CD14-positive monocyte (primary cell): ENCODE measurements at places on chromosomes 3 and 15. TPM values are rescaled to one million over a fixed set of nuclear protein-coding genes. Genes with fewer than 3 reads are reported as not detected.

DNA sequence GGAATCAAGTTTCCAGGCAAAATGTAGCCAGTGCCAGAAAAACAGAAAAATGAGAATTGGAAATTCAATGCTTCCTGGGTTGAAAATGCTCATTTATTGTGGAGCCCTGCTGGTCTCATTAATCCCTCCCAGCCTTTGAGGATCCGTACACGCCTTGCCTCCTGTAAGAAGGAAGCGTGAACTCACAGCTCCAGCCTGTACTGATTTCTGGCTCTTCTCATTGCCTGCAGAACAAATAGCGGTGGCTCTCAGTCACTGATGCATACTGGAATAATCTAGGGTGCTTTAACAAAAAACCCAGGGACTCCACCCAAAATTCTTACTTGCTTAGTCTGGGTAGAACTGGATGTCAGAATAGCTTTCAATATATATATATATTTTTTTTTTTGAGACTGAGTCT lies 29.3 kb upstream of the SLC24A5 start:
- no peak overlapping the region for H3K4me3 ChIP-seq
- DNase-seq, result no peak
- H3K4me1 ChIP-seq, result no peaks in the 10 kb centered on the region
- no peak overlapping the region for H3K27ac ChIP-seq
- peaks cover 3% of the 10 kb centered on the region for H3K27me3 ChIP-seq

DNA sequence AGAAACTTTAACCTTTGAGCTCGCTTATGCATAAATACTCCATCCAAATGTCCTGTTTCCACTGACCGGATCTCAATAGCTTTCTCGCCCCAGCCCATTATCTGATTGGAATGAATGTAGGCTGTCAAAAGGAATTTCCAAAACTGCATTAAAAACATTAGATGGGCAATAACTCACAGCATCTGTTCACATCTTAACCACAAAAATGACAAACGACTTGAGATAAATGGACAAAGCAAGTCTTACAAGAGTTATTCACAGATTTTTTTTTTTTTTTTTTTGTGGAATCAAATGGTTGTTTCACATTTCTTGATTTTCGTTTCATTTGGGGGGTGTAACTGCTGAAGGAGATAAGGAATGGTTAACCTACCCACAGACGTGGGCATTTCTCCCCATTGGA lies 39.7 kb upstream of the SLC2A2 start:
- DNase-seq, result no peak
- H3K36me3 ChIP-seq, result no peaks in the 10 kb centered on the region
- H3K4me3 ChIP-seq, result no peak overlapping the region
- H3K27me3 ChIP-seq, result no peaks in the 10 kb centered on the region

GRCh38 chr15:67744331-67745072 lies 80.8 kb upstream of the SKOR1 start:
- H3K27ac ChIP-seq, result peak overlapping the region; percentile 81
- peaks cover 7% of the 10 kb centered on the region for H3K36me3 ChIP-seq
- no peak overlapping the region for H3K4me3 ChIP-seq
- peak; percentile 14 for DNase-seq

CAMP gene
- polyA plus RNA-seq, result 5.1 TPM

ANKRD34C gene
- not detected in 2 replicates for polyA plus RNA-seq

TRH gene
- not detected for polyA plus RNA-seq

GRCh38 chr3:46998121-46998851 lies 18.8 kb downstream of the NBEAL2 start:
- DNase-seq, result peak; percentile 52
- no peak overlapping the region for H3K4me3 ChIP-seq
- H3K36me3 ChIP-seq, result peaks cover 100% of the 10 kb centered on the region
- H3K4me1 ChIP-seq, result no peaks in the 10 kb centered on the region

DNA sequence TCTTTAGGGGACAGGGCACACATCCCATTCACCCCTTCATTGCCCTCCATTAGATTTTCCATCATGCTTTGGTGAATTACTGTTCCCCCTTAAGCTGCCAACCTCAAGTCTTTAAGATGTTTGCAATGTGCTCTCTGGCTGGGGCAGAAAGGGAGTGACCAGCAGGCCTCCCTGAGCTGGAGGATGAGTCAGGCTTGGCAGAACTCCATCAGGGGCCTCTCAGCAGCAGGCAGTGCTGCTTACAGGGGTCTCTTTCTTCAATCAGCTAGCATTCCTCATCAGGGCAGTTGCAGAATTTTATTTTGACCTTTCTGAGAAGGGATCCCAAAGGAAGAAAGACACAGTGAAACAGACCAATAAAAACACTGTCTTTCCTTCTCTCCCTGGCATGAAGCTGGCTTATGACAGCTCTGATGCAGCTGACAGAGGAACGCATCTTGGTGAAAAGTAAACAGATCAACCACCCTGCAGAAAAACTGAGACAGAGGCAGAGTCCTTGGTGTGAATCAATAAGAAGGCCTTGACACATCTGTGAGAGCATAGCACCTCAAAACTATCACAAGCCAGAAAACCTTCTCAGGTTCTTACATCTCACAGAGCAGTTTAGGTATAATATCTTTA lies 88.7 kb upstream of the MRPL3 start:
- H3K4me3 ChIP-seq, result no peak overlapping the region
- H3K4me1 ChIP-seq, result no peaks in the 10 kb centered on the region
- no peak for DNase-seq
- H3K27me3 ChIP-seq, result no peaks in the 10 kb centered on the region

- no peak overlapping the region for H3K4me3 ChIP-seq
- H3K4me1 ChIP-seq, result peaks cover 10% of the 10 kb centered on the region
- DNase-seq, result no peak
Measured at GRCh38 chr3:37943631-37944314, 46.8 kb upstream of the VILL start.

HEG1 gene
- 3.0 and 4.2 TPM in 2 replicates for polyA plus RNA-seq

DNA sequence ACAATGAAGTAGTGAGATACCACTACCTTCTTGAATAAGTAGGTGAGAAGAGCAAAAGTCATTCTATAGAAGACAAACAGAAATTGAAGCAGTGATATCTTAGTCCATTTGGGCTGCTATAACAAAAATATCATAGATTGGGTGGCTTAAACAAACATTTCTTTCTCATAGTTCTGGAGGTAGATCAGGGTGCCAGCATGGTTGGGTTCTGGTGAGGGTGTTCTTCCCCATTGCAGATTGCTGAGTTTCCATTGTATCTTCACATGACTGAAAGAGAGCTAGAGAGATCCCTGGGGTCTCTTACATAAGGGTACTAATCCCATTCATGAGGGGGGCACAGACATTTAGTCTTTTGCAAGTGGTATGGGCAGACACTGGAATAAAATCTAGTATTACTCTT lies 32.9 kb upstream of the IFT57 start:
- DNase-seq, result no peak
- no peak overlapping the region for H3K27ac ChIP-seq
- H3K27me3 ChIP-seq, result no peaks in the 10 kb centered on the region
- H3K36me3 ChIP-seq, result no peaks in the 10 kb centered on the region
- H3K4me3 ChIP-seq, result no peak overlapping the region

GRCh38 chr3:16715281-16715680 lies 110.1 kb upstream of the DAZL start:
- H3K4me3 ChIP-seq, result no peak overlapping the region
- H3K27ac ChIP-seq, result no peak overlapping the region
- H3K36me3 ChIP-seq, result no peaks in the 10 kb centered on the region
- DNase-seq, result no peak
- no peaks in the 10 kb centered on the region for H3K4me1 ChIP-seq

DNA sequence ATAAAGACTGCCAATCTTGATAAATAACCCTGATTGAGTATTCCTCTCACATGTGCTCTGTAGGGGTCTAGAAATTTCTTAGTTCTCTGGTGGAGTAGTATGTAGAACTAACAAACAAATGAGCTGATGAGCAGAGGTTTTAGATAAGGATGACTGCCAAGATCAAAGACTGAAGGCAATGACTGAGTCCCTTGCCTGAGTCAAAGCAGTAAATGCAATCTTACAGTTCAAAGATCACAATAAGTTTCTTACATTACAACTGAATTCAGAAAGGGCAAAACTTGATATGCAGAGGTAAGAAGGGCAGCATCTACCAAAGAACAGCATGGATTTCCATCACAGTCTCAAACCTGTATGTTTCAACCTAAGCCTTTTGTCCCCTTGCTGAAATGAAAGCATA lies 172.2 kb upstream of the POU1F1 start:
- H3K4me1 ChIP-seq, result no peaks in the 10 kb centered on the region
- H3K27me3 ChIP-seq, result no peaks in the 10 kb centered on the region
- H3K27ac ChIP-seq, result no peak overlapping the region
- H3K36me3 ChIP-seq, result no peaks in the 10 kb centered on the region
- no peak overlapping the region for H3K4me3 ChIP-seq
- DNase-seq, result no peak

CCR1 gene
- polyA plus RNA-seq, result 233 TPM

GRCh38 chr3:130948001-130948773 lies 54.3 kb downstream of the ATP2C1 start:
- DNase-seq, result no peak
- no peak overlapping the region for H3K4me3 ChIP-seq
- H3K36me3 ChIP-seq, result peaks cover 32% of the 10 kb centered on the region
- no peaks in the 10 kb centered on the region for H3K27me3 ChIP-seq
- H3K4me1 ChIP-seq, result no peaks in the 10 kb centered on the region
- H3K27ac ChIP-seq, result no peak overlapping the region

CCDC33 gene
- not detected for polyA plus RNA-seq

SCG3 gene
- polyA plus RNA-seq, result not detected

- peaks cover 68% of the 10 kb centered on the region for H3K36me3 ChIP-seq
- peak; percentile 67 for DNase-seq
- peak overlapping the region; percentile 68 for H3K27ac ChIP-seq
- H3K27me3 ChIP-seq, result no peaks in the 10 kb centered on the region
- peaks cover 33% of the 10 kb centered on the region for H3K4me1 ChIP-seq
Measured at GRCh38 chr15:63544258-63545026, 40.0 kb downstream of the USP3 start.

NEO1 gene
- polyA plus RNA-seq, result not detected

- no peaks in the 10 kb centered on the region for H3K4me1 ChIP-seq
- no peak overlapping the region for H3K4me3 ChIP-seq
- no peak for DNase-seq
Measured at GRCh38 chr3:99016452-99016851, 115.0 kb upstream of the DCBLD2 start.

CPLX3 gene
- not detected for polyA plus RNA-seq

RBP2 gene
- not detected in 2 replicates for polyA plus RNA-seq

DNA sequence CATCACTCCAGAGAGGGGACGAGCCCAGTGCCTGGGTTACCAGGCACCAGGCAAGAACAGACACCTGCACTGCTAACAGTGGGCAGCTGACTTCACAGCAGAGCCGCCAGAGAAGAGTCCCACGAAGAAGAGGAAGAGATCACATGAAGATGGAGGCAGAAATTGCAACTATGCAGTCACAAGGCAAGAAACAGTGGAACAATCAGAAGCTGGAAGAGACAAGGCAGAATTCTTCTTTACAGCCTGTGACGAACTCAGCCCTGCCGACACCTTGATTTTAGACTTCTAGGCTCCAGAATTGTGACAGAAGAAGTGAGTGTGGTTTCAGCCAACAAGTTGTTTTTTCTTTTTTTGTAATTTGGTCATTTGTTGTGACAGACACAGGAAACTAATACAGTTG lies 59.2 kb downstream of the IL12A start:
- H3K27me3 ChIP-seq, result no peaks in the 10 kb centered on the region
- DNase-seq, result no peak
- H3K27ac ChIP-seq, result no peak overlapping the region
- H3K36me3 ChIP-seq, result no peaks in the 10 kb centered on the region
- H3K4me3 ChIP-seq, result no peak overlapping the region
- no peaks in the 10 kb centered on the region for H3K4me1 ChIP-seq

DNA sequence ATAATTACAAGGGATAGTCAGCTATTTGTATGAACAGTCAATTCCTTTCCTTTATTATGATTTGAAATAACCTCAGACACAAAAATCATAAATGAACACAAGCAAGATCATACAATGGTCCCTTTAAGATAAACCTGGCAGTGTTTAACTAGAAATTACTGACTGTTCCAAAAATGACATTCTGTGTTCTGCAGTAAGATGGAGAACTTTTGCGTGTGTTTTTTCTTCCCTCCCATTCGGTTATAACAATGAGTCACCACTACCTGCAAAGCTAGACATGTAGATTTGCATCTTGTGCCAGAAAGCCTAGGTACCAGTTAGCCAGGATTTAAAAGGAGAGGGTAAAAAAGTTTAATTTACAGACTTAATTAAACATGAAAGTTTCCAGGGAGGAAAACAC lies 248.2 kb upstream of the ADAMTS9 start:
- H3K27ac ChIP-seq, result no peak overlapping the region
- H3K4me3 ChIP-seq, result no peak overlapping the region

GRCh38 chr3:64351713-64352638 lies 126.7 kb upstream of the PRICKLE2 start:
- no peaks in the 10 kb centered on the region for H3K4me1 ChIP-seq
- H3K27me3 ChIP-seq, result no peaks in the 10 kb centered on the region
- DNase-seq, result no peak
- H3K36me3 ChIP-seq, result no peaks in the 10 kb centered on the region
- H3K27ac ChIP-seq, result no peak overlapping the region
- no peak overlapping the region for H3K4me3 ChIP-seq

- H3K27ac ChIP-seq, result no peak overlapping the region
- DNase-seq, result no peak
- H3K27me3 ChIP-seq, result no peaks in the 10 kb centered on the region
- no peak overlapping the region for H3K4me3 ChIP-seq
- peaks cover 24% of the 10 kb centered on the region for H3K36me3 ChIP-seq
- H3K4me1 ChIP-seq, result no peaks in the 10 kb centered on the region
Measured at GRCh38 chr15:56653107-56653506, 80.2 kb downstream of the ZNF280D start.

MCF2L2 gene
- polyA plus RNA-seq, result not detected

DNA sequence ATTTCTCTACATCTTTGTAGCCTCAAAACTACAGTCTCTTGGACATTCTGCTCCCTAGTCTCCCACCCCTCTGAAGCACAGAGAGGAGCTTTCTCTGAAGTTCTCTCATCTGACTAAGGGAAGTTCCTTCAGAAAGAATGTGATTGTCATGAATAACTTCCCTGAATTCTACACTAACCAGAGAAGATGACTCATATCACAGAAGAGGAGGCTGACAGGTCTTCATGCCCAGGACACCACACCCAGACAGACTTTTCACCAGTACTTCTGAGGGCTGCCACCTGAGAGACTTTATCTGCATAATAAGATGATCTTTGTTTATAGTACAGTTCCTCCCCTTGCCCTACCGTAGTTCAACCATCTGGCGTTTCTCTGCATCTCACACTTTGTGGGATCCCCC lies 52.8 kb downstream of the CDIN1 start:
- no peaks in the 10 kb centered on the region for H3K4me1 ChIP-seq
- no peaks in the 10 kb centered on the region for H3K36me3 ChIP-seq
- no peak overlapping the region for H3K27ac ChIP-seq
- no peak for DNase-seq

GRCh38 chr15:29124581-29125381 lies 144.8 kb downstream of the NSMCE3 start:
- H3K27ac ChIP-seq, result no peak overlapping the region
- H3K36me3 ChIP-seq, result no peaks in the 10 kb centered on the region
- no peak overlapping the region for H3K4me3 ChIP-seq
- no peaks in the 10 kb centered on the region for H3K4me1 ChIP-seq
- H3K27me3 ChIP-seq, result no peaks in the 10 kb centered on the region
- no peak for DNase-seq

PLAAT1 gene
- polyA plus RNA-seq, result not detected

HHLA2 gene
- not detected in 2 replicates for polyA plus RNA-seq

OR5K2 gene
- polyA plus RNA-seq, result not detected
